ENCODE measurements at places on chromosomes 2 and 18. TPM values are rescaled to one million over a fixed set of nuclear protein-coding genes. Genes with fewer than 3 reads are reported as not detected.

Gene SERPINB5
- not detected for polyA plus RNA-seq

Gene CGREF1
- polyA plus RNA-seq = not detected

Gene GAD1
- 0.84 TPM for polyA plus RNA-seq

Gene RGPD8
- 3.6 TPM for polyA plus RNA-seq

Gene STPG4
- not detected for polyA plus RNA-seq

Gene TRMT61B
- 23.1 TPM for polyA plus RNA-seq

Gene EHD3
- 7.4 TPM for polyA plus RNA-seq

Gene UGT1A7
- not detected for polyA plus RNA-seq

Gene ITPRIPL1
- polyA plus RNA-seq = 9.4 TPM

Gene SERPINB12
- not detected for polyA plus RNA-seq

Gene RAPH1
- not detected for polyA plus RNA-seq

Gene DNAJC5G
- polyA plus RNA-seq = not detected

Gene TMEM163
- polyA plus RNA-seq = not detected

Gene MEIS1
- polyA plus RNA-seq = not detected

Gene KCNG3
- not detected for polyA plus RNA-seq

Gene IL1A
- 3.8 TPM for polyA plus RNA-seq

Gene FAP
- 0.16 TPM for polyA plus RNA-seq

Gene TMEM87B
- polyA plus RNA-seq = 15.9 TPM

Gene LRATD1
- not detected for polyA plus RNA-seq

Gene NIF3L1
- polyA plus RNA-seq = 54.3 TPM

Gene ACP1
- 246 TPM for polyA plus RNA-seq

Gene WDSUB1
- 12.7 TPM for polyA plus RNA-seq

Gene SLC4A5
- 1.2 TPM for polyA plus RNA-seq

Gene ALPP
- not detected for polyA plus RNA-seq

Gene WDR7
- polyA plus RNA-seq = 13.0 TPM

Gene VWA3B
- not detected for polyA plus RNA-seq

Gene KCNG2
- polyA plus RNA-seq = 0.16 TPM

Gene INPP4A
- 14.0 TPM for polyA plus RNA-seq

Gene RFX8
- polyA plus RNA-seq = not detected

Gene KCNS3
- polyA plus RNA-seq = not detected

Gene FAHD2B
- polyA plus RNA-seq = 21.2 TPM

Gene SIX3
- polyA plus RNA-seq = 0.07 TPM

Gene TWSG1
- polyA plus RNA-seq = 43.5 TPM

Gene CHN1
- polyA plus RNA-seq = 0.92 TPM

Gene TFPI
- polyA plus RNA-seq = 0.33 TPM

Gene PROM2
- not detected for polyA plus RNA-seq

Gene LOXL3
- 31.2 TPM for polyA plus RNA-seq

Gene SELENOI
- polyA plus RNA-seq = 13.3 TPM

Gene GCG
- polyA plus RNA-seq = not detected

Gene EVA1A
- polyA plus RNA-seq = 0.42 TPM

Gene GRHL1
- polyA plus RNA-seq = 0.50 TPM

Gene CD8B
- polyA plus RNA-seq = not detected

Gene RPIA
- 58.1 TPM for polyA plus RNA-seq

Gene PCARE
- polyA plus RNA-seq = not detected

Gene BCL2
- polyA plus RNA-seq = 7.9 TPM

Gene ADCYAP1
- not detected for polyA plus RNA-seq

Gene SP140
- 85.5 TPM for polyA plus RNA-seq

Gene NLRC4
- 0.40 TPM for polyA plus RNA-seq
